ENCODE measurements at places on chromosomes 11 and 22.

DNA sequence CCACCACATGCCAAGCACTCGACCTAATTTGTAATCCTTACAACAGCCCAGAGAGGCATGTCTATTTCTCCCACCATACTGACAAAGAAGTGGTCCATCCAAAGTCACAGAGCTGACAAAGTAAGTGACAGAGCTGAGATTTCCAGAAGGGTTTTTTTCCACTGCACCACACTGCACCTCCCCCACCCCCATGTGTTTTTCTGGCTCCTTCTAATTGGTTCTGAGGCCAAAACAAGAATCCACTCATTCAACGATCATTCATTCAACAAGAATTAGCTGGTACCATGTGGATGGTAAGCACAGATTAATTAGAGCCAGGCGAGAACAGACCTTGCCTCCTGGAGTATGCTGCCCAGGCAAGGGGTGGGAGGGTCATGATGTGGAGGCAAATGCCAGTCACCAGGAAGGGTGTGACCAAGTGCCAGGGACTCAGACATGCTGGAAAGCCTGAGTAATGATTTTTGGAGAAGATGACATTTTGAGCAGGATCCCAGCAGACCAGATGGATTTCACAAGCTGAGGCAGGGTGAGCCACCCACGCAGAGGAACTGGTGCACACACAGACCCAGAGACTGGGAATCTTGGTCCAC is 14.9 kb upstream of the PRG2 start:
- no peak for DNase-seq

DNA sequence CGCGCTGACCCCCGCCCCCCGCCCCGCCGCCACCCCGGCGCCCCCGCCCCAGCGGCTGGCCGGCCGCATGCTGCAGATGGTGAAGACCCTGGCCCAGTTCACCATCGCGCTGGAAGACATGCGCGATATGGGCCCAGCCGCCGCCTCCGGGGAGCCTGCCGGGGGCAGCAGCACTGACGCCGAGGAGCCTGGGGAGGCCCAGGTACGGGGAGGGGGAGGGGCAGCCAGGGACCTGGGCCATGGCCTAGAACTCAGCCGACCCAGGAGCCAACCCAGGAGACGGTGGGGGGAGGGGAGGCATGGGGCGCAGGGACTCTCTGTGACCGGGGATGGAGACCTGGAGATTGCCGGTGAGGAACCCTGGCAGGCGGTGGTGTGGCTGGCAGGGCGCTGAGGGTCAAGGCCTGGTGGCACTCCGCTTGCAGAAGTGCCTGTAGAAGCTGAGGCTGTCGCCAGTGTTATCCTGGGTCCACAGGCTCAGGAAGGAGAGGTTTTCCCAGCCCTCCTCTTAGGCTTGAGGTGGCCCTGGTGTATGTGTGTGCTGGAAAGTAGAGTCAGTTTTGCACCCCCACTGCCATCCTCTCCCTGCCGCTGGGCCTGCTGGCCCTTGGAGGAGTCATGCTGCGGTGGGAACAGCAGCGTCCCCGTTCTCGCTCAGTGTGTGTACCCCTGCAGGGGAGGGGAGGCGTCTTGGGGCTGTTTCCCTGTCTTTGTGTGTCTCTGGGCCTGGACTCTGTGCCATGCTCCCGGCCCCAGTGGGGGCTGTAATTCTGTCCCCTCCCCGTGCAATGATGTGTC is 32.9 kb upstream of the RELT start:
- DNase-seq, result no peak

- no peak for DNase-seq
Observed at GRCh38 chr11:106794058-106794457, 224.2 kb downstream of the GUCY1A2 start.

DNA sequence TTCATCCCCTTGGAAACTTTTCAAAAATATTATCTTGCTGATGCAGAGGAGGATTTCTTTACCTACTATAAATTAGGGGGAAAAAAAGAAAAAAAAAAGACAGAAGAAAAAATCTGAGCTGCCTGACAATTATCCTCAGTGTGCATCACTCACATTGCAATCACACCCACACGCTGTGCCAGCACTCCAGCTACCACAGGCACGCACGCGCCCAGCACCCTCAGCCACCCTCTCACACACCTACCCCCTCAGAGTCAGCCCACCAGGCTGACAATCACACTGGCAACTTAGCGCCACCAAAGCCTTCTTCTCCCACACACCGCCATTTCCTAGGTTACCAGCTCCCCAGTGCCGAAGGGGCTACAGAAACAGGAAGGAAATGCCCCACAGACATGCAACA is 236.1 kb downstream of the KCNA4 start:
- DNase-seq, result no peak

GRCh38 chr22:30893434-30894370 is 74.9 kb downstream of the MORC2 start:
- DNase-seq, result no peak

DNA sequence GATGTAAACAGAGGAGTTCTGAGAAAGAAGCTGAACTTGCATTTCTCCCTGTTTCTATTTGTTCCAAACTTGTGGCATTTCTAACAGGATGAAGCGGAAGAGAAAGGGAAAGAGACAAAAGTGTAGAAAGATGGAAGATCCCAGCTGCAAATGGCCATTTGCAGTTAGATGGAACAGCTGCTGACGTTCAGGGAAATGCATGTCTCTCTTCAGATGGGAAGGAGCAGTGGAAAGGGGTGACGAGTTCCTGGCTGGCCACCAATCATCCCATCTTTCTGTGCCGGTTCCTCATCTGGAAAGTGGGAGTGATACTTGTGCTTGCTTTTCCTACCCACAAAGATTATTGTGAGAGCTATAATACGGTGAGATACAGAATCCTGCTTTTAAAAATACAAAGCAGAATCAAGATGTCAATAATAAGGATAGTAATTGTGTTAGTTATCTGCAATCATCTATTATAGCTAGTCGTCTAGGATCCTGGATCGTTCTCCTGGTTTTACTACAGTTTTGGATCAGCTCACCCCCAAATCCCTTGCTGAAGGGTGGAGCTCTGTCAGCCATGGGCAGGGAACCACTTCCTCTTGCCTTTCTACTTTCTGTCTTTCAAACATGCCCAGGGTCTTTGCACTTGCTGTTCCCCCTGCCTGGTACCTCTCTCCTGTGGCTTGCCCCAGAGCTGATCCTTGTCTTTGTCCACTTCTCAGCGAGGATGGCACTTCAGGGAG is 1.2 kb upstream of the TIMP3 start:
- DNase-seq, result no peak

GRCh38 chr11:19365743-19366410 is 125.1 kb upstream of the E2F8 start:
- DNase-seq, result no peak

DNA sequence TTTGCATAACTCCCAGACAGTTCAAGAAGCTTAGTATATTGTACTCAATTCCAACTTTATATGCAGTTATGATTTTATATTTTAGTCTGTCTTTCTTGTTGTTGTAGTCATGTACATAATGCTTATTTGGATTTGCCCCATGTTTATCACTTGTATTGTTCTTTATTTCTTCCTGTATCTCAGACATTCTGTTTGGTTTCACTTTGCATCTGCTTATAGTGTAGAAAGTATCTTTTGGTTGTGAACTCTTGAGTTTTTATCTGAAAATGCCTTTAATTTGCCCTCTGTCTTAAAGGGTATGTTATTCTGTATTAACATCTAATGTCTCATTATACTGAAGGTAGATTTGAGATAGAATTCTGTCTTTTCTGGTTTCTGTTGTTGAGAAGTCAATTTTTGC is 275.4 kb downstream of the DYNC2H1 start:
- no peak for DNase-seq

GRCh38 chr11:66856496-66857233 is at the start of gene LRFN4:
Gene LRFN4 (plus strand): TSS chr11:66857064. CDS start chr11:66857745, 681 bp downstream.
- peak; percentile 26 for DNase-seq

DNA sequence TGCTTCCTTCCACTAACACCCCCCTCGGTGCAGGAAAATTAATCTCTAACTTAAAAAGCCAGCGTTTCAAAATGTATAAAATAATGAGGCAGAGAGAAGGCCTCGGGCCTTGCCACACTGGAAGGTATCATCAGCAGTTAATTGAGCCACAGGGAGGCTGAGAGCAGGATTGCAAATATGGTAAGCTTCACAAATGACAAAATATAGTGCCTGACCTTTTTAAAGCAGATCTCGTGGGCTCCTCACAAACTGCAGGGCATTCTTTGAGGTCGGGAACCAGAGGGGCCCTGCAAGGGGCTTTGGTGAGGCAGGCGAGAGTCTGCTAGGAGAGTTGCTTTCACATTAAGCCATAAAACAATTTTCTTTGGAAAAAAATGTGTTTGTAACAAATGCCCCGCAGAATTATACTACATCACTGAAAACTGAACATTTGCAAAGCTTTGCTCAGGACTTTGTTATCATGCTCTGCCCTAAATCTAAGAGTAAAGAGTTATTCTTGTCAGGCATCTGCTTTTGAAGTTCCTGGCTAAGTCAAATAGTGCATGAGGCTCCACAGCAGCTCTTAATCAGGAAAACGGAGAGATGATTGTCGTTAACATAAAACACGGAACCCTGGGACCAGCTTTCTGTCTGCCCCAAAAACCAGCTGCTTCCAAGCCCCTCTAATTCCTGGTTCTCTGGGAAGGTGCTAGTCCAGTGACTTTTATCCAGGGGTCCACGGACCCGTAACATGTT is 61.4 kb upstream of the SYT13 start:
- DNase-seq, result no peak

DNA sequence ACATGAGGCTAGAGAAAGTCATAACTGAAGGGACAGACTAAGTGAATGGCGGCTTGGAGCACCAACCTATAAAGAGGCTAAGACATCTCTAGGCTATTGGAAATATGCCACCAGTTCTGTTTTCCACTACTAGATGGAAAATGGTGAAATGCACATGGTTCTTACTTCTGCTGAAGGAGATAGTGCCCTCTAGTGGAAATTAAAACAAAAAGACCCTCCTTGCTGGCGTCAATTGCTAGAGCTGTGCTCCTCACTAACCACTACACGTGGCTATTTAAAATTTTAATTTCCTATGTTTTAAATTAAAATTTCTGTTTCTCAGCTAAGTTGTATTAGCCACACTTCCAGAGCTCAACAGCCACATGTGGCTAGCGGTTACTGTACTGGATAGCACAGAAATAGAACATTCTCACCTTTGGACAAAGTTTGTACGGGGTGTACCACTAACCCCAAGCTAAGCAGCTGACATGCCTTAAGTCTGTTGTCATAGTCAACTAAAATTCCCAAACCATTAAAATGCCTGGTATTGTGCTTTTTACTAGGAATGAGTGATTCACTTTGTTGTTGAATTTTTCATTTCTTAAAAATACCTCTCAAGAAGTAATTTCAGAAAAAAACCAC is 34.1 kb upstream of the CALCA start:
- DNase-seq, result no peak
